ENCODE measurements at places on chromosomes 1 and 21.

DNA sequence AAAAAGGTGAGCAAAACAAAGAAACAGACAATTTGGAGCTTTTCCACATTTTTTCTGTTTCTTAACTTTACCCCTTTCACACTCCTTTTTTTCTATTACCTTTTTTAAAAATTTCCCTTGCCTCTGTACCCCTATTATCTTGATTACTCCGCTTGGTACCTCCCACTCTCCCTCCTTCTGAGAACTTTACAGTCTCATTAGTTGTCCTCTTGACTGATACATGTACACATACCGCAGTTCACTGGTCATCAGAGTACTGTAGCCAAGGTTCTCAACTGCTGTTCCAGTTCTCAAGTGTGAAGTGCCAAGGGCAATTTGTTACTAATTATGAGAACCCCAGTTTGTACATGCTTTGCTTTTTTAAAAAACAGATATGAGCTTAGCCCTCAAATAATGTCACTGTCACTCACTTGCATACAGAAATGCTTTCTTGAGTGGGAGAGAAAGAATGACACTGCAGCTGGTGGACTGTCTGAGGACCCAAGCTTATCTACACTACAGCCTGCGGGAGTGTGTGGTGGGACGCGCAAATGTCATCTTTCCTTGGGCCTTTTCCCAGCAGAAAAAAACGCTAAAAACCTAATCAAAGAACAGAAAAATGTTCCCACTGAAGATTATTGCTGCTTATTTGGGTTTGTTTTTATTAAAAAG is 160.8 kb downstream of the DISP1 start:
- no peak for DNase-seq

DNA sequence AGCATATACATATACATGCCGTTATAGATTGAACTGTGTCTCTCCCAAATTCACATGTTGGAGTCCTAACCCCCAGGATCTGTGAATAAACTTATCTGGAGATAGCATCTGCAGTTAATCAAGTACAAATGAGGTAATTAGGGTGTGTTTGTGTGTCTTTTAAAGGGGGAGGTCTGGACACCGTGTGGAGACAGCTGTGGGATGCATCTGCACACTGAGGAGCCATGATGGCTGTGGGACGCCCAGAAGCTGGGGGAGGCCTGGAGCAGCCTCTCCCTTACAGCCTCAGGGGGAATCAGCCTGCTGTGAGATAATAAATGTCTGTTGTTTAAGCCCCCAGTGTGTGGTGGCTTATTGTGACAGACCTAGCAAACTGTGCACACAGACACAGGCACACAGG is 51.8 kb upstream of the COL18A1 start:
- DNase-seq, result no peak

DNA sequence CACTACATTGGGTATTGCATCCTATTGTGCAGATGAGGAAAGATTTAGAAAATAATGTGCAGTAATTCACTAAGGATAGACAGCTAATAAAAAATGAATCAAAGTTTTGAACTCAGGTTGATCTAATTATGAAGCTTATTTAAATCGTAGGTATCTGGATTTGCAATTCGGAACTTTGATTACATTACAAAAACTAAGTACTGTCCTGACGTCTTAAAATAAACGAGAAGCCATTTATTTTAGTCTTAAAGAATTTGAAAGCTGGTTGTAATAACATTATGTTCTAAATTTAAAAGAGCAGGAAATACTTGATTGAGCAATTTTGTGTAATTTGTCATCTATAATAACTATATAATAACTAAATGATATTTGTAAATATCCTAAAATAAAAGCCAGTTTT is 235.9 kb downstream of the TPR start:
- DNase-seq, result no peak

GRCh38 chr1:245327842-245328241 is 173.1 kb downstream of the KIF26B start:
- no peak for DNase-seq

GRCh38 chr1:227003165-227003564 is 63.1 kb downstream of the COQ8A start:
- no peak for DNase-seq

DNA sequence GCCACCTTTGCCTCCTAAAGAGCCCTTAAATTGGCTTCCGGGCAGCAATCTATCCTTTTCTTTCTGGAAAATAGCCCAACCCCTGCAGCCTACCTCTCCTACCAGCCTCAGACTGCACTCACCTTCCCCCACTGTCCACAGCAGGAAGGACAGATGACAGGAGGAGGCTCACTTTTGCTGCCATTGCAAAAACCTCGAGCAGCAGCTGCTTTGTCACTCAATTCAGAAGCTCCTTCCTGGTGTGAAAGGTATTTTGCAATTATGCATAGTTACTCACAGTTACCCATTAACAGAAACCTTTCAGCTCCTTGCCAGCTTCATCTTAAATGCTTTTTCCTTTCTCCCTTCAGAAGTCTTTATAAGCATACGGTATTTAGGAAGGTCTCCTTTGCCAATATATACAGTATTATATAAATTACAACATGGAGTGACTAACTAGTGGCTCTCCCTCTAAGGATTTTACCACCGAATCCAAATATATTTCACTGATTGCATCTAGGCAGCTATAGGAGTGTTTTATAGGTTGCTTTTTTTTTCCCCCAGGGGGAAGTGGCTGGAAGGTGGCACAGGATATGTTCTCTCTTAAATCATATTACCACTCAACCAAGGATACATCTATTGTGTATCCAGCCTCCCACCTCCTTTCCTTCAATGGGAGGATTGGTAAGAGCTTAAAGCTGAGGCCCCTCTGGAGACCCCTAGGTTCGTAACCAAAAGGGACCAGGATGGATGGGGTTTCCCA is 142.1 kb upstream of the IPO9 start:
- no peak for DNase-seq

DNA sequence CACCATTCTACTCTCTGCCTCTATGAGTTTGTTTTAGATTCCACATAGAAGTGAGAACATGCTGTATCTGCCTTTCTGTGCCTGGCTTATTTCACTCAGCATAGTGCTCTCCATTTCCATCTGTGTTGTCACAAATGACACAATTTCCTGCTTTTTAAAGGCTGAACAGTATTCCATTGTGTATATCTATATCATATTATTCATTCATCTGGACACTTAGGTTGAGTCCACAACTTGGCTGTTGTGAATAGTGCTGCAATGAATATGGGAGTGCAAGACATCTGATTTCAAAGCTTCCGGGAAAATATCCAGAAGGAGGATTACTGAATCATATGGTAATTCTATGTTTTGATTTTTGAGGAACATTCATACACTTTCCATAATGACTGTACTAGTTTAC is 20.1 kb upstream of the DONSON start:
- DNase-seq, result no peak

GRCh38 chr1:181187337-181188126 is 99.0 kb downstream of the IER5 start:
- no peak for DNase-seq

- no peak for DNase-seq
Observed at GRCh38 chr1:84642774-84643173, 47.5 kb downstream of the SSX2IP start.

DNA sequence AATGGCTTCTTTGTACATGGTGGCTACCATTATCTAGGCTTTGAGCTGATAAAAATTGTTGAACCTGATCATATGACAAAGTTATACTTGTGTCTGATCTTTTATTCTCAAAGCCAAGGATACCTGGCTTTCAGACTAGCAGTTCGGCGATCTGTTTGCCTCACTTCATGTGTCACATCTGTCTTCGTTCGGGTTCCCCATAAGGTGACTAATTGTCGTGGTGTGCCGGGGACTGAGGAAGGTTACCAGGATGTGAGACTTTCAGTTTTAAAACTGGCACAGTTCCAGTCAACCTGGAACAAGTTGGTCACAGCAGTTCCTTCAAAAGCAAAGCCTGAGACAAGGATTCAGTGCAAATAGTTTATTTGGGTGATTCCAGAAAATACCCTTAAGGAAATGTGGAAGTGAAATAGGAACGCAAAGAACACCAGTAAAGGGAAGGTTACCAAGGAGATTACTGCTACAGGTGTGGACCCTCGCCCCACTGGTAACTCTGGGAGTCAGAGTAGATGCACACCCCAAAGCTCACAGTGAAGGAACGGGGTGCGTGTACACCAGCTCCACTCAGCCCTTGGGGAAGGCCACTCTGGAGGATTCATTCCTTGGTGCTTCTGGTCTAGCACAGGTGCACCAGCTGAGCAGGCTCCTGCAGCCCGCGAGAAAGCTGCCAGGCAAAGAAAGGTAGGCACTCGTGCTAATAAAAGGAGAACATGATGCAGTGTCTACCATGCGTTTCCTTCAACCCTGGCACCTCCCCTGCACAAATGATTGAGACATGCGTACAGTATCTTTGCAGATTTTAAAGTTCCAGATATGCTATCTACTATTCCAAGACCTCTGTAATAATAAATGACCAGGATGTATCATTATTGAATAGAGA is 69.0 kb downstream of the VWA5B1 start:
- peak; percentile 47 for DNase-seq

GRCh38 chr1:244862354-244862698 is 2.0 kb downstream of the HNRNPU start:
- DNase-seq, result no peak

- no peak for DNase-seq
Observed at GRCh38 chr1:212669102-212669501, 30.5 kb downstream of the BATF3 start.

DNA sequence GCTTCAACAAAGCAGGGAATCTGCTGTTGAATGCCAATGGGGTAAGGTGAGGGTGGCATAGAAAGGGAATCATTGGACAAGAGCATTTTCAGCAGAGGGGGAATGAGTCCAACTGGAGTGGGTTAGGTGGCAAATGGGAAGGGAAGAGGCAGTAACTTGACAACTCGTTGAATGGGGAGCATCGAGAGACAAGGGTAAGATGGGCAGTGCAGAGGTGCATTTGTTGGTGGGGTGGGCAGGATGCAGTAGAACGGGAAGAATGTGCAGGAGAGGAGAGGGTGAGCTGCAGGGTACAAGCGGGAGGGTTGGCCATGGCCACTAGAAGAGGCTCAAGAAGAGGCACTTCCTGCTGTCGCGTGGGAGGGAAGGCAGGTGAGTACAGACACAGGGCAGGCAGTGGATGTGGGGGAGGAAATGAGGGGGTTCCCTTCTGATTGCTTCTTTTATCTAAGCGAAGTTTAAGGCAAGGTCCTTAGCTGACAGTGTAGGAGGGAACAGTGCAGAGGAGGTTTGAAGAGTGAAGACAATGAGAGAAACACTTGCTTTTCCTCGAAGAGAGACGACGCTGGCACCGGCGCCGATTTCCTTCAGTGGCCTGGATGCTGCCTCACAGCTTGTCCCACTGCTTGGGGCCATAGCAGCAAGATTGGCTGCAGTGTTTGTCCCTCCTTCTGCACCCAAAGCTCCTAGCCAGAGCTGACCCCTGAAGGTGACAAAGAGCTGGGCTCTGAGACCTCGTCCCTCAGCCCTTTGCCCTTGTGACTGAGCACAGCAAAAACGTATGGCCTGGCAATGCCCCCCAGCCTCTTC is 3.2 kb upstream of the IKBKE start:
- no peak for DNase-seq

DNA sequence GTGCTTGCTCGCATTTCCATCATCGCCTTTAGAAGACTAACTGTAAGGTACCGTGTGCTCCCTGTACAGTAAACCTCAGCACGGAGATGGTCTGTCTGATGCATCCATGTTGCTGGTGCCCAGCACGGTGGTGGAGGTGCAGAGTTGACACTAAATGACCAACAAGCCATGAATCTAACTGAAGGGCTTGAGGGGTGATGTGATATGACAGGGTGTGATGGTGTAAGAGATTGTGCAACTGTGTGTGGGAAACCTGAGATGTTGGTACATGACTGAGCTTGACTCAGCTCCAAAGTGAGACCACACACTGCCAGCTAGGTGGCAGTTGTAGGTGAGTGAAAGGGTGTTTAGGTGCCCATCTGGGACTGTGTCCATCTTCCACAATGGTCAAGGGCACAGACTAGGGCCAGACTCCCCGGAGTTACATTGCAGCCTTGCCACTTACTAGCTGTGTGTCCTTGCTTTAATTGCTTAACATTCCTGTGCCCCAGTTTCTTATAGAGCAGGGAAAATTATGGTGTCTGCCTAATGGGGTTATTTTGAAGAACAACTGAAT is 21.4 kb downstream of the SLC2A1 start:
- no peak for DNase-seq

GRCh38 chr21:46219591-46220239 is 8.9 kb downstream of the LSS start:
- no peak for DNase-seq

- DNase-seq, result no peak
Observed at GRCh38 chr1:45478121-45478814, 12.7 kb downstream of the TESK2 start.

DNA sequence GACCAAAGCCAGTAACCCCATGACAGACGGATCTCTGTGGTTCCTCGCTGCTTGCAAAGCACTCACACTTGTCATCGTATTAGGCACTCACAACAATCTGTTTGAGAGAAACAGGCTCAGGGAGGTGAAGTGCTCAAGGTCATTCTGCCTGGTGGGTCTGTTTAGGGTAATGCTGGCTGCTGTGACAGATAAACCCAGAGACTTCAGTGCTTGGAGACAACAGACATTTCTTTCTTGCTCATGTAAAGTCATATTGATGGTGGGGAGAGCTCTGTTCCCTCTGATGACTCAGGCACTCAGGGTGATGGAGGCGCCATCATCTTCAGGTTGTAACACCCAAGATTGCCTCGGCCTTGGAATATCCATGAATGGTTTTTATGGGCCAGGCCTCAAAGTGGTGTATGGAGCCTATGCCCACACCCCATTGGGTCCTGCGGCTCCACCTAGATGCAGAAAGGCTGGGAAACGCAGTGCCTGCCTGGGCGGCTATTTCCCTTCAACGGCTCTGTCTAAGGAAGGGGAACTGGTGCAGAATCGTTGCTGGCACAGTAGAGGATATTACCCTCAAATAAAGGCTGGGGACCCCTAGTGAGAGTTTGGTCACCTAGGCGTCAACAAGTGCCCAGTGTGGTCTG is 71.6 kb upstream of the SELENON start:
- no peak for DNase-seq

All from stimulated activated CD8-positive, alpha-beta memory T cell treated with anti-CD3 and anti-CD28 coated beads, Interleukin-15, amount 100 ng/mL, for 48 hours (primary cell).